DMS 273 treated with DMSO at 0.1 percent for 48 hours (cell line): ENCODE measurements at places on chromosomes 11 and 22.

GRCh38 chr11:64101461-64101860 is 64.5 kb downstream of the MACROD1 start:
- no peak for DNase-seq

DNA sequence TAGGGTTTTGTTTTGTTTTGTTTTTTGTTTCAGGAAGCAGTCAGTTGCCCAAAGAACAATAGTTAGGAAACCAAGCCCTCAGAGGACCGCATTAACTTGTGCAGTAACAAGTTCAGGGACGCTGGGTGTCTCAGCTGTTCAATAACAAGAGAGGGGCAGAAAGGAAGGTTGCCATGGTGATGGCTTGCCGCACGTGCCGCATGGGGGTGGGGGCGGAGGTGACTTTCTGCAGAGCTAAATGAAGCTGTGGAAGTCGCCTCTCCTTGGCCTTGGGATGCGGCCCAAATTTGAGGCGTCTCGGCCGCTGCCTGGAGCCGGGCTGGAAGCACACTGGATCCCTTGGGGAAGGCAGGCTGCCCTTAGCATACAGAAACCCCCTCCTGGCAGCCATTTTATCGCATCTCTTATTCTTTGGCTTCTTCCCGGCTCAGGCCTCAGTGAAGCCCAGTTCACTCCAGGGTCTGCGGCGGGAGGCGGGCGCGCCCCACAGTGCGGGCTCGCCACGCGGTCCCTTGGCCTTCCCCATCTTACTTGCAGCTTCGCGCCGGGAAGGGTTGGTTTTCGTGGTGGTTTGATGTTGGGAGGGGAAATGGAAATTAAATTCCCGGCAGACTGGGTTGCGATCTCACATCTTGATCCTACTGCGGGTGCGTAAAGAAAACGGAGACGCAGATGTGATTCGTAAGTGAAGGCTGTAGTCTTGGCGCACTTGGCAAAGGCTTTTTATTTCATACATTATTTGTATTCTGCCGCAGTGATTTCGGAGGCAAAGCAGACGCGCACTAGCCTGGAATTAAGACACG is 94.3 kb downstream of the SLC17A6 start:
- DNase-seq, result peak; percentile 81

- DNase-seq, result no peak
Observed at GRCh38 chr11:128596250-128596649, 8.9 kb upstream of the ETS1 start.

- DNase-seq, result no peak
Observed at GRCh38 chr22:41237036-41237706, 3.6 kb downstream of the CHADL start.

DNA sequence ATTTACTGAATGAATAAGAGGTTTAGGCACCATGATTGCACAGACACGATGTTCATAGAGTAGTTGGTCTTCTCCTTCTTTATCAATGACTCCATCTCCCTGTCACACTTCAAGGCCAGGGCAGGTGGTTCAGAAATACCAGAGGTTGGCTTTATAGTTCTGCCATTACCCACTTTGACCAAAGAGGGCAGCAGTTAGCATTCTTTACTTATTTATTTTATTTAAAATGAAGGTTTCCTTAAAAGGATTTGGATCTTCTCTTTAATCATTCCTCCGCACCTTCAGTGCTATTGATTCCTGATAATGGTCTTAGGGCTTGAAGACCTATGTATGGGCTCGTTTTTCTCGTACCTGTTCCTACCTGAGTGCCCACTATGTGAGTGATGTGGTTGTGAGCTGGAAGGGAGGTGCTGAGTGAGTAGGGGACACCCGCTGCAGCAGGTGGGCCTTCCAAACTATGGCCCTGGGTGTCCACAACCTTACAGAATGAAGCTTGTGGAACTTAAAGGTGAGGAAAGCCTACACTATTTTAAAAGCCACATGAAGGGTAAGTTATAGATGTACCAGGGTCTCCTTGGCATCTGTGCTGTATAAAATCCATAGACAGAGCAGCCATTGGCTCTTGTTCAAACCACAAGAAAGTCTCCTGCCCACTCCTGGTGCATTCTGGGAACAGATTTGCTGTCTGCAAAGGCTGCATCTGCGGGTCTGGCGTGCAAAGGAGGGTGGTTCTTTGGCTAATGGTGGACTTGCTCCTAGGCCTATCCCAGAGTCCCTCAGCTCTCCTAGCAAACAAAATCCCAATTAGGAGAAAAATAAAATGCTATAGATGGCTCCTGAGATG is 35.0 kb downstream of the TIMP3 start:
- no peak for DNase-seq

DNA sequence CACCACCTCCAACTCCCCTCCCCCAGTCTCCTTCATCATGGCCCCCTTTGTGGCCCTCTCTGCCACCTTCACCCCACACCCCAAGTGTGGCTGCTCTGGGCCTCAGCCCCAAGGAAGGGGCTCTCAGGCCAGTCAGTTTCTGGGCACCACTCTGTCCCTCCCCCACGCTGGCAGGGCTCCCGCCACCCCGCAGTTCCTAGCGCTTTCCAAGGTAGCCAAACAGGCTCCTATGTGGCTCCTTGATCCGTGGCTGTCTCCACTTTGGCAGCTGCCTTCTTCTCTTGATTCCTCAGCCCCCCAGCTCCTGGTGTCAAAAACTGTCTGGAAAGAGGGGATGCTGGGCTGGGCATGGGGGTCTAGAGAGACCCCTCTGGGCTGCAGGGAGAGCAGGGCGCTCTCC is 10.4 kb upstream of the CACNA1I start:
- no peak for DNase-seq

- no peak for DNase-seq
Observed at GRCh38 chr22:35518811-35519210, 21.8 kb upstream of the RASD2 start.

DNA sequence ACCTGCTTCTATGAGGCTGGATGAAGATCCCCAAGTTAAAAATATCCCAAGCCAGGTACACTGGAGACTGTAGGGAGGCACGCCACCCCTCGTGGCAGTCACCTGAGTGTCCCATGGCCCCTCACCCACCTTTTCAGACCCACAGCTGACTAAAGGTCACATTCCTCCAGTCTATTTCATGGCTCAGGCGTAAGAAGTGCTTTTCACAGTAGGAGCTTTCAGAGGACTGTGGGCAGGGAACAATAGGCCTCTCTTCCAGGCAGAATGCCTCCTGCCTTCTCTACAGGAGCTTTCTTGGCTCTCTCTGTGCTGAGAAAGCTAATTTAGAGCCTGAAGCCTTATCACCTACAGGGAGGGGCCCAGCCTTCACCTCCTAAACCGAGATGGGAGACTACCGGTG is 73.8 kb downstream of the C11orf58 start:
- no peak for DNase-seq

DNA sequence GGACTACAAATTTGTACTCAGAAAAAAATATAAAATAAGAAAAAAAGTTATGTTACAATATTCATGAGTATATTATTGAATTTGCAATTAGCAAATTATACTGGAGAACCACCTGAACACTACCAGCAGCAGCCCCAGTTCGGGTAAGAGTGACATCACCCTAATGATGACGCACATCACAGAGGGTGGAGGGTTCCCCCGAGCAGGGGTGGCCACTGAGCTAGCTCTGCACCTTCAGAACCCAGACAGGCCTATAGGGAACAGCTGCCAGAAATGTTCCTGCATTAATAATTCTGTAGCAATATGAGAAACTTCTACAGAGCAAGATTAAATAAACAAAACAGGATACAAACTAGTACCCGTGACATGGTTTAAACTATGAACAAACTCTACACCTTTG is 17.5 kb upstream of the ARAP1 start:
- no peak for DNase-seq
